Muscle of leg (tissue), 16 donors: ENCODE measurements at places on chromosomes 4 and X. TPM values are rescaled to one million over a fixed set of nuclear protein-coding genes. Genes with fewer than 3 reads are reported as not detected.

The MAGED4B gene
- total RNA-seq, result 30.1 TPM

The LRP2BP gene
- 4.1 TPM for total RNA-seq

The CLDN34 gene
- not detected for total RNA-seq

DNA sequence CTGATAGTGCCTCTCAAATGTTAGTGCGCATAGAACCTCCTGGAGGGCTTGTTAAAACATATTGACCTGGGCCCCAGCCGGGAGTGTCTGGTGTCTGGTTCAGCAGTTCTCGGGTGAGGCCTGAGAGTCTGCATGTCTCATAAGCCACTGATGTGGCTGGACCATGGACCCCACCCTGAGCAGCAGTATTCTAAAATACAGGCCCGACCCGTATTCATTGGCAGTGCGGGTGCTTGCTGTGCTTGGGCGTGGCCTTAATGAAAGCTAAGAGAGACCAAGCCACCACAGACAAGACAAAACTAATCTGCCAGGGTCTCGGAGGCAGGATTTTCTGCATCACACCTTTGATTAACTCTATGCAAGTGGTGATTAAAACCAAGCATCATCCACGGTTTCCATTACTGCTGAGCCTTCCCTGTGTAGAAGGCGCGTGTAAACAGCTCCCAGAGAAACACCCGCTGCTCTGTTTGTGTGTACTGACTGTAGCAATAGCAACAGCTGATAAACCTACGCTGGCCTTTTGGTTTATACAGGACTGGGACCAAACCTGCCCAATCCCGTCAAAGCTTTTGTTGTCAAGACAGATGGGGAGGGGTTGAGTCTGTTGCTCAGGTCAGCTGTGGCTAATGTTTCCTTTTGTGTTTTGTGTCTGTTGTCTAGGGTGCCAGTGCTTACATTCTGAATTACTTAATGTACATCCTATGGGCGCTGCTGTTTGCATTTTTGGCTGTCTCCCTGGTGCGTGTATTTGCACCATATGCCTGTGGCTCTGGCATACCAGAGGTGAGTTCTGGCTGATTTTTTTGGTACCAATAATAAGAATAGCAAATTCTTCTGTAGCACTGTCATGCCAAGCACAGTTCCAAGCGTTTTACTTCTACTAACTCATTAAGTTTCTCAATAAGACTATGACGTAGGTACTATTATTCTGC lies 40.8 kb downstream of the CLCN4 start:
- peak; percentile 38 for DNase-seq

- peak; percentile 2 for DNase-seq
Observed at GRCh38 chr4:2248821-2249261, 6.9 kb upstream of the HAUS3 start.

DNA sequence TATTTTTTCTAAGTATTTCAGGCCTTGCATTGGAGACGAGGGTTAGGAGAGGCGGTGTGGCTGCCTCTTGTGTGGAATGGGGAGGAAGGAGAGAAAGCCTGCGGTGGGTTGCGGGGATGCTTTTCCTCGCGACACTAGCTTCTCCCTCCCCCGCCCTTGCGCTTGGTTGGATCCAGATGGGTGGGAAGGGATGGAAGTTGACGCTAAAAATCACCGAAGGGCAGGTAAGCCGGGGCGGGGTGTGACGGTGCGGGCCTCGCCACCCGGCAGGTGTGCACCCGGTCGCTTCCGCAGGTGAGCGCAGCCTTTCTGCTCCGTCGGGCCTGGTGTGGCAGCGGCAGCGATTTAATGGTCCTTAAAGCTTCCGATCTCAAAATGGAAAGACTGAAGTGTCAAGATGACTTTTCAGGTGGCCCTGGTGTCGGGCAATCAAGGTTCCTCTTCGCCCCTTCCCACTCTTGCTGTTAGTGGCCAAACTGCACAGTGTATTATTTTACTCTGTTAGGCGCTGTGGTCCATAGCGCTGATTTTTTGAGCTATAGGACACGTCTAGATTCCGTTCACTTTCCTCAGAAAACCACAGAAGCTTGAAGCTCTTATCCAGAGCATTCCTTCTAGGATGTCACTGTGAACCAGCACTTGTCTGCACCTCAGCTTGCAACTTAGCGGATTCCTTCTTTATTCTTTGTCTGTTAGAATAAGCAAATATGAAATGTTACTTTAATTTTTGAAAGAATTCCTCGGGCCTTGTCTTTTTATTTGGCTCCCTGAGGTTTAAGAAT lies 765 bp downstream of the ENOPH1 start:
- DNase-seq, result no peak

DNA sequence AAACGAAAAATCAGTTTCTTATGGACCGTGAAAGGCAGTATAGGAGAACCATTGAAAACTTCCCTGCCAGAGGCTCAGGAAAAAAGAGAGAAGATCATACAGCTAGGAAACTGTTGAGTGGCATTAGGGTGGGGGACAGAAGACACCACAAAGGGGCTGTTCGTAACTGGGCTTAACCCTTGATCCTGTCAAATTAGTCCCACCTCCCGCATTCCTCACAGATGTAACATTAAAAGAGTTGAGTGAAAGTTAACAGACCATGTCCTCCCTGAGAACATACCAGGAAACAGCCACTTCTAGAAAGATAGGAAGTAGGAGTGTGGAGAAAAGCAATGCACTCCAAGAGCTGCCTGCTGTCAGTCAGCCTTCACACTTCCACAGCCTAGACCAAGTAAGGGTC lies 8.7 kb downstream of the SHROOM4 start:
- no peak for DNase-seq

GRCh38 chr4:161252520-161253141 lies 911.2 kb downstream of the FSTL5 start:
- DNase-seq, result no peak

GRCh38 chrX:132023896-132024386 lies 839 bp downstream of the STK26 start:
- peak; percentile 17 for DNase-seq

- no peak for DNase-seq
Observed at GRCh38 chrX:150779385-150779784, 86.2 kb downstream of the MTMR1 start.

DNA sequence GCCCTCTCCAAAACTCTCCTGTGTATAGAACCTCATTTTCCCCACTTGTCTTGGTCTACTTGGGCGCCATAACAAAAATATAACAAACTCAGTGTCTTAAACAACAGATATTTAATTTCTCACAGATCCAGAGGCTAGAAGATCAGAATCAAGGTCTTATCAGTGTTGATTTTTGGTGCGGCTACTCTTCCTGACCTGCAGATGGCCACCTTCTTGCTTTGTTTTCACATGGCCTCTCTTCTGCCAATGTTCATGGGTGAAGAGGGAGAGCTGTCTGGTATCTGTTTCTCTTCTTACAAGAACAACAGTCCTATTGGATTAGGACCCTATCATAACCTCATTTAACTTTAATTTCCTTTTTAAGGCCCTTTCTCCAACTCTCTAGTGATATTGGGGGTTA lies 177.3 kb downstream of the PABPC4L start:
- DNase-seq, result peak; percentile 14

DNA sequence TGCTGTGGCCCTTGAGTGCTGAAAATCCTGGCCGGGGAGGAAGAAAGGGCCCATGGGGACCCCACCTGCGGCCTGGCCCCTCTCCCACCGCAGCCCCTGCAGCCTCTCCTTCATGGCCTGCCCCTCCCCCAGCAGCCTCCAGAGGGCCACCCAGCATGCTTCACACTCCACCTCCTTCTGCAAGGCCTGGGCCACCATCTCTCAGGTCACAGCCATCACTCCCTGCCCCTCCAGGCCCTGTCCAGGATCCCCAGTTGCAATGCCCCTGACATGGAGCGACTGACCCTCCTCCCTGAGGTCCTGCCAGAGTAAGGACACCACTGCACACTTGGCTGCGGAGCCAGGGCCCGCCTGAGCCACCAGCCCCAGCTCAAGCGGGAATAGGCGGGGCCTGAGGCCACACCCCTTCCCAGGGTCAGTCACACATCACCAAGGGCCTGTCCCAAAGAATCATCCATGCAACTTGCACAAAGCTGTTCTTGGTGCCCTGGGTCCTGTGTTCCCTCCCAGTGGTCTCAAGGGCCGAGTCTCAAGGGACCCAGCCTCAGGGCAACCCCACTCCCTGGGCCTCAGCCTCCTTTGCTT lies 32.9 kb downstream of the CCNQ start:
- DNase-seq, result no peak
